ENCODE measurements at places on chromosomes 4 and X. TPM values are rescaled to one million over a fixed set of nuclear protein-coding genes. Genes with fewer than 3 reads are reported as not detected.

The STEEP1 gene
- 31.9 TPM for polyA plus RNA-seq

The KCTD8 gene
- 0.31 TPM for polyA plus RNA-seq

The SOWAHD gene
- polyA plus RNA-seq = 0.54 TPM

The PRKG2 gene
- 2.4 TPM for polyA plus RNA-seq

The PCSK1N gene
- polyA plus RNA-seq = 3.6 TPM

The FGFBP1 gene
- 0.18 TPM for polyA plus RNA-seq

The PWWP3B gene
- 6.1 TPM for polyA plus RNA-seq

The NDST3 gene
- 1.5 TPM for polyA plus RNA-seq

The PRRG1 gene
- 13.5 TPM for polyA plus RNA-seq

The CD40LG gene
- 0.12 TPM for polyA plus RNA-seq

The HAND2 gene
- 0.44 TPM for polyA plus RNA-seq

The WFS1 gene
- 28.7 TPM for polyA plus RNA-seq

The INTS6L gene
- polyA plus RNA-seq = 39.3 TPM

The DCX gene
- polyA plus RNA-seq = 0.42 TPM

The PPARGC1A gene
- 7.5 TPM for polyA plus RNA-seq

The PPBP gene
- polyA plus RNA-seq = 49.9 TPM

The CDKL2 gene
- polyA plus RNA-seq = 3.3 TPM

The SOD3 gene
- polyA plus RNA-seq = 13.2 TPM

The CCKAR gene
- 0.09 TPM for polyA plus RNA-seq

The LRCH2 gene
- 18.9 TPM for polyA plus RNA-seq

The SLC16A2 gene
- 29.2 TPM for polyA plus RNA-seq

The HELQ gene
- polyA plus RNA-seq = 23.2 TPM

The ESX1 gene
- polyA plus RNA-seq = not detected

The NSUN7 gene
- polyA plus RNA-seq = 19.7 TPM

The PDE6B gene
- 19.0 TPM for polyA plus RNA-seq

The ZNF157 gene
- polyA plus RNA-seq = 0.65 TPM

The CXCL1 gene
- 2.0 TPM for polyA plus RNA-seq

The ANXA5 gene
- 645 TPM for polyA plus RNA-seq

The TLL1 gene
- polyA plus RNA-seq = 3.3 TPM

The EPGN gene
- 0.20 TPM for polyA plus RNA-seq

The EDNRA gene
- 79.7 TPM for polyA plus RNA-seq

The GPR119 gene
- polyA plus RNA-seq = not detected

The MAGEA2B gene
- polyA plus RNA-seq = not detected

The STK32B gene
- polyA plus RNA-seq = 3.0 TPM

Data from right lung (tissue), 10 donors.